ENCODE measurements at places on chromosomes 5 and 9. TPM values are rescaled to one million over a fixed set of nuclear protein-coding genes. Genes with fewer than 3 reads are reported as not detected.

- DNase-seq = no peak
These were observed 219.9 kb upstream of the NFIL3 start for GRCh38 chr9:91643481-91644077.

DNA sequence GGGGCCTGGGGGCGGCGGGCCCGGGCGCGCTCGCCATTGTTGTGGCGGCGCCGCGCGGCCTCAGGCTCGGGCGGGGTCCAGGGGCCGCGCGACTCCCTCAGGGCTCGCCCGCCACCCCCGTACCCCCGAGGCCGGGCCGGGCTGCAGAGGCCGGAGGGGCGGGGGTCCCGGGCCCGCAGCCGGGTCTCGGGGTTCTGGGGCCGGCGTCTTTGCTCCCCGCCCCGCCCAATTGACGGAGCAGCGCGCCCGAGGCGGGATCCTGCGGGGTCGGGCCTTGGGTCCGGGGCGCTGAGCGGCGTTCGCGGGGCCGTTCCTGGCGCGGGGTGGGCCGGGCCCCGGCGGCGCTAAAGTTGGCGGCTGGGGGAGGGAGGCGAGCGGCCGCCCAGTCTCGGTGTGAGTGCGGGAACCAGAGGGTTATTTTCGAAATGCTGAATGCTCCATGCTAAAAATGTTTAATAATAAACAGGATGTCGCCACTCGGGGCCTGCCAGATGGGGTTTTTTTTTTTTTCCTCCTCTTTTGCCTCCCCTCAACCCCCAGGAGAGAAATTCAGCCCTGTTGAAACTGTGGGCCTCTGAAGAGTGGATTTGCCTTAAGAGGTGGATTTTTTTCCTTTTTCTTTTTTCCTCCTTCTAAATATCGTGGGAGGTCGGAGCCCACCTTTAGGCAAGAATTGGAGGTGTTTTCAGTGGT lies 724 bp downstream of the PRRC2B start:
- peak; percentile 77 for DNase-seq

DNA sequence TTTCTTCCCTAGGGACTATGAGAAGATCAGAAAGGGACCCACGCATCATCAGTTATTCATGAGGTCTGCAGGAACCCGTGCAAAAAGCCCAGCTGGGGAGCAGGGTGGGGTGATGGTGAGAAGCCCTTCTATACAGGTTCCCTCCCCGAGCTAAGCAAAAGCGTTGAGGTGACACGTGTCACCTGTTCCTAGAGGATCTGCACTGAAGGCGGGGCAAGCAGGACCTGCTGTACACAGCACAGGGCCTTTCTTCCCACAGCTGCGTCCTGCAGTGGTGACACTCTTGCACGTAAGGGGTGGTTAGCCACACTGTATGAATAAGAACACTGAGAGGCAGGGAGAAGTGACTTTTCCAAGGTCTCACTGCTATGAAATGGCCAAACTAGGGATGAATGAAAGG lies 37.2 kb upstream of the SH3PXD2B start:
- no peak for DNase-seq

- no peak for DNase-seq
These were observed 186.0 kb upstream of the ADRA1B start for GRCh38 chr5:159730285-159730684.

GRCh38 chr5:170920196-170920595 lies 58.4 kb downstream of the RANBP17 start:
- no peak for DNase-seq

- DNase-seq = no peak
These were observed 22.5 kb downstream of the MSANTD3 start for GRCh38 chr9:100449420-100449819.

The GMCL2 gene
- not detected for total RNA-seq

- DNase-seq = no peak
These were observed 481.9 kb downstream of the CHSY3 start for GRCh38 chr5:130386155-130386554.

All from sigmoid colon (tissue), 7 donors.